ENCODE measurements at places on chromosomes 5 and 9. TPM values are rescaled to one million over a fixed set of nuclear protein-coding genes. Genes with fewer than 3 reads are reported as not detected.

- no peak overlapping the region for H3K27ac ChIP-seq
- DNase-seq: no peak
These were observed 15.1 kb downstream of the DMAC1 start for GRCh38 chr9:7784472-7784871.

DNA sequence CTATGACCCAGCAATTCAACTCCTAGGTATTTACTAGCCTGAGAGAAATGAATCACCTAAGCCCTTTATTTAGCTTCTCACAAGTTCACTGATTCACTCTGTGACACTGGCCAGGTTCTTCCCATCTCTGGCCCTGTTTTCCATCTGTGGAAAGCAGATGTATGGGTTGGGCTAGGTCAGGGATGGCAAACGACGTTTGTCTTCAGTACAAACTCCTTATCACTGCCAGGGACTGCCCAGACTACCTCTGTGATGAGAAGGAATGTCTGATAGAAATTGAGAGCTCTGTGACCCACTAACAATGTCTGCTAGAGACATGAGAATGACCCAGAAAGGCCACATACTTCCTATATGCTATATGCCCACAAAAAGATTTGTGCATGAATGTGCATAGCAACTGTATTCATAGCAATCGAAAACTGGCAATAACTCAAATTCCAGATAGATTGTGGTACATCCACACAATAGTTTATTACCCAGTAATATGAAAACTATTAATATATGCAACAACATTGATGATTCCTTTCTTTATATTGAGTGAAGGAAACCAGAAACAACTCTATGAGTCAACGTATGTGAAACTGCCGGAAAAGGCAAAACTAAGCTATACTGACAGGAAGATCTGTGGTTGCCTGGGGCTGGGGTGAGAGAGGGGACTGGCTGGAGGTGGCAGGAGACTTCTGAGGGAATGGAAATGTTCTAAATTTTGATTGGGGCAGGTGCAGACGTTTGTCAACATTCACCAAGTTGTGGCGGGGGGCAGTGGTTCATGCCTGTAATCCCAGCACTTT is 32.0 kb upstream of the ADAM19 start:
- DNase-seq: peak; percentile 85
- H3K4me3 ChIP-seq: no peak overlapping the region
- peaks cover under 1% of the 10 kb centered on the region for H3K36me3 ChIP-seq
- H3K27ac ChIP-seq: peak overlapping the region; percentile 97
- H3K27me3 ChIP-seq: no peaks in the 10 kb centered on the region

GRCh38 chr5:105460721-105461120 is 1898.1 kb upstream of the NUDT12 start:
- H3K4me1 ChIP-seq: no peaks in the 10 kb centered on the region
- DNase-seq: no peak

The PCDHGA4 gene
- total RNA-seq: 0.26 TPM

Data from MCF 10A (cell line).